ENCODE measurements at places on chromosomes 5 and 9.

DNA sequence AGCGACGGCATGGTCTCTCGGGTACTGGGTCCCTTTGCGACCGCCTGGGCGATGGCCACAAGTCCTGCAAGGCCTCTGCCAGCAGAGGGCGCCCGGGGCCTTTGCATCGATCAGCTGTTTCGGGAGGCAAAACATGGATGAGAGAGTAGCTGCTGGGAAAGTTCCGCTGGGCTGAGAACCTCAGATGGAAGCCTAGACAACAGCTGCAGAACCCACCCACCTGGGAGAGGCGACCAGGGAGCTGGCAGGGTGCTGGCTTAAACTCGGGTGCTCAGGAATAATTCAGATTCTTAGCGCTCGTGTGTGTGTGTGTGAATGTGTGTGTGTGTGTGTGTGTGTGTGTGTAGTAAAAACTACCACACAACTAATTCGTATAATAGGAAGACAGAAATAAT, 50.0 kb downstream of the TRIM32 start:
- DNase-seq: peak; percentile 36

- no peak for DNase-seq
These were observed 45.1 kb upstream of the CDKN2AIPNL start for GRCh38 chr5:134456825-134457224.

DNA sequence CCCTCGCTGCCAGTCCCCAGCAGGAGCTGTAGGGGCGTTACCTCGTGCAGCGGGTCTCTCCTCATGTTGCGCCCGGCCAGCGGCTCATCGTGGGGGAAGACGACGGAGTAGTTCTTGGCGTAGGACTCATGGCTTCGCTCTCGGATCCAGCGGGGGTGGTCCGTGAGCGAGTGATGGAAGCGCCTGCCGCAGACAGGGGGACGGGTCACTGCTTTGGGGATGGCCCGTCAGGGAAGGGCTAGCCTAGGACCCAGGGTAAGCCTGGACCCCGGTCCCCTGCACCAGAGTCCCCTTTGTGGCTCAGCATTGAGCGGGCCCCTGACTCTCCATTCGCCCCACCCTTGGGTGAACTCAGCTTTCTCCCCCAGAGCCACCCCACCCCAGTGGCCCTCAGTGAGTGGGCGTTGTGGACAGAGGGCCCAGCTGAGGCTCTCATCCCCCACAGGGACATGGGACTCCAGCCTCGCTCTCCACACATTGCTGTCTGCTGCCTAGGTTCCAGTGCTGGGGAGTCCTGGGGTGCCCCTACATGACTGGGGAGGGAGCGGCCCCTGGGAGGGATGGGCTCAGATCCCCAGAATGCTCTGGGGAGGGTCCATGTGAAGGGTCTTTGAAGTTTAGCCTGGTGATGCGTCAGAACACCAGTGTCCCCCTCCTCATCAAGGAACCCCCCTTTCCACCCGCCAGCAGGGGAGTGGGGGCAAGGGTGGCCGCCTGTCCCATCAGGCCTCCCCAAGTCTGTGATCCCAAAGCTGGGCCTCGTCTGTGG, 29.7 kb downstream of the SARDH start:
- no peak for DNase-seq

- DNase-seq: no peak
These were observed 28.7 kb downstream of the NEK6 start for GRCh38 chr9:124286292-124286931.

DNA sequence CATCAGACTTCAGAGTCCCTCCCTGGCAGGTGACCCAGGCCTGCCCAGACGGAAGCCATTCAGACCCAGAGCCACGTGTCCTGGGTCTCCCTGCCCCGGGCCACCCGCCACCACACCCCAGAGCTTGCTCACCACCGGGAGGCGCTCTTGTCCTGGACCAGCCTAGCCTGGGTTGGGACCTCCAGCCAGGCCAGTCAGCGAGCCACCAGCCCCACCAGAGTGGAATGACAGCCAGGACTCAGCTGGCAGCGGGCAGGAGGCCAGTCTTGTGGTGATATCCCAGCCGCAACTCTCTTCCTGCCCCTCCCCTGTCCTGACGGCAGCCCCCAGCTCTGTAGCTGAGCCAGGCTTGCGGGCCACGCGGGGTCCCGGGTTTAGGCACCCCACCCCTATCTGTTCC, 1.7 kb upstream of the PTGDS start:
- no peak for DNase-seq

- DNase-seq: no peak
These were observed 69.5 kb upstream of the OSMR start for GRCh38 chr5:38776149-38776896.

GRCh38 chr9:126612326-126612812, 1.4 kb upstream of the LMX1B start:
- no peak for DNase-seq

DNA sequence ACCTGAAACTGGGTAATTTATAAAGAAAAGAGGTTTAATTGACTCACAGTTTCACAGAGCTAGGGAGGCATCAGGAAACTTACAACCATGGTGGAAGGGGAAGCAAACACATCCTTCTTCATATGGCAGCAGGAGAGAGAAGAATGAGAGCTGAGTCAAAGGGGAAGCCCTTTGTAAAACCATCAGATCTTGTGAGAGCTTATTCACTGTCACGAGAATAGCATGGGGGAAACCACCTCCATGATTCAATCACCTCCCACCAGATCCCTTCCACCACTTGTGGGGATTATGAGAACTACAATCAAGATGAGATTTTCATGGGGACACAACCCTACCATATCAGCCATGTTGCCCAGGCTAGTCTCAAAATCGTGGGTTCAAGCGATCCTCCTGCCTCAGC, 143.4 kb downstream of the FGF18 start:
- no peak for DNase-seq

- no peak for DNase-seq
These were observed 1075.4 kb upstream of the C9orf72 start for GRCh38 chr9:28648723-28649122.

GRCh38 chr5:155434681-155435080, 421.1 kb downstream of the KIF4B start:
- no peak for DNase-seq

GRCh38 chr5:218457-219291, 554 bp downstream of the SDHA start:
- peak; percentile 64 for DNase-seq

- no peak for DNase-seq
These were observed 143.5 kb downstream of the CARTPT start for GRCh38 chr5:71862507-71863060.

- DNase-seq: no peak
These were observed 30.6 kb upstream of the IL6ST start for GRCh38 chr5:56025151-56025885.

DNA sequence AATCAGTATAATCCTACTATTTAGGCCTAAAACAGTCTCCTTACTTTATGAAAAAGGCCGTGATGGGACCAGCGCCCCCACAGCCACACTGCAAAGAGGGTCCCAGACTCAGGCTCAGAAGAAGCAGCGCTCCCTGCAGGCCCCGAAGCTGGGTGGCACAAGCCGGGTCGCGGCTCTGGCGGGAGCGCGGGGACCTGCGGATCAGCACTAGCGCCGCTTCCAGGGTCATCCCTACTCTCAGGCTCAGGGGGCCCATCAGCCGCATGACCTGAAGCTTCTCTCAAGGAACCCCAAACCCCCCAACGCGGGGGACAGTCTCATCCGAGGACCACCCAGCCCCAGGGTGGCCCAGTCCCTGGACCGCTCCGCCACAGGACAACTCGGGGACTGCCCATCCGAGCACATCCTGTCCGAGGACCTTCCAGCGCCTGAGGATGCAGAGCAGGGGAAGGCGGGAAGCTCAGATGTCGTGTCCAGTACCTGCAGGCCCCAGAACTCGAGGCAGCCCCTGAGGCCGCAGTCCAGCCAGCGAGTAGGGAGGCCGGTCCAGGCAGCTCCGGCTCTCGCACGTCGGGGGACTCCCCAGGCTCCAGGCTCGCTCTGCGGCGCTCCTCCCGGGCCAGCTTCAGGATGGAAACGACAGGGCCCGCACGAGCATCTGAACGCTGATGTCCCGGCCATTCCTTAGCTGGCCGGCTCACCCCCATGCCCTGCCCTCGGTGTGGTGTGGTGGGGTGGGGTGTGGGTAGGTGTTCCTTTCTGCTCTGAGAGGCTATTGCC, 32.4 kb upstream of the CDK20 start:
- no peak for DNase-seq

- no peak for DNase-seq
These were observed 750 bp downstream of the DNM1 start for GRCh38 chr9:128203707-128204551.

DNA sequence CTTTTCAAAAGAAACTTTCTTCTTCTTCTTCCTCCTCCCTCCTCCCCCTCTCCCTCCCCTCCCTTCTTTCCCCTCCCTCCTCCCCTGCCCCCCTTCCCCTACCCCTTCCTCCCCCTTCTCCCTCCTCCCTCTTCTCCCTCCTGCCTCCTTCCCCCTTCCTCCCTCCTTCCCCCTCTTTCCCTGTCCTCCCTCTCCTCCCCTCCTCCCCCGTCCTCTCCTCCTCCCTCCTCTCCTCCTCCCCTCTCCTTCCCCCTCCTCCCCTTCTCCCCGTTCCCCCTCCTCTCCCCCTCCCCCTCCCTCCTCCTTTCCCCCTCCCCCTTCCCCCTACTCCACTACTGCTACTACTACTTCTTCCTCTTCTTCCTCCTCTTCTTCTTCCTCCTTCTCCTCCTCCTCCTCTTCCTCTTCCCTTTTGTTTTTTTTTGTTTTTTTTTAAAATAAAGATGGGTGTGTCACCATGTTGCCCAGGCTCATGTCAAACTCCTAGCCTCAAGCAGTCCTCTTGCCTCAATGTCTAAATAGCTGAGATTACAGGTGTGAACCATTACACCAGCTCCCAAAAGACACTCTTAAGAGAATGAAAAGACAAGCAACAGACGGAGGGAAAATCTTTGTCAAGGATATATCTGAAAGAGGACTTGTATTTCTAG, 87.5 kb downstream of the SCAMP1 start:
- DNase-seq: no peak

- no peak for DNase-seq
These were observed 23.2 kb downstream of the TTF1 start for GRCh38 chr9:132383462-132383883.

- no peak for DNase-seq
These were observed 2.8 kb upstream of the ADRA1B start for GRCh38 chr5:159913501-159913900.

- DNase-seq: no peak
These were observed 159.6 kb downstream of the BNC2 start for GRCh38 chr9:16710888-16711287.

DNA sequence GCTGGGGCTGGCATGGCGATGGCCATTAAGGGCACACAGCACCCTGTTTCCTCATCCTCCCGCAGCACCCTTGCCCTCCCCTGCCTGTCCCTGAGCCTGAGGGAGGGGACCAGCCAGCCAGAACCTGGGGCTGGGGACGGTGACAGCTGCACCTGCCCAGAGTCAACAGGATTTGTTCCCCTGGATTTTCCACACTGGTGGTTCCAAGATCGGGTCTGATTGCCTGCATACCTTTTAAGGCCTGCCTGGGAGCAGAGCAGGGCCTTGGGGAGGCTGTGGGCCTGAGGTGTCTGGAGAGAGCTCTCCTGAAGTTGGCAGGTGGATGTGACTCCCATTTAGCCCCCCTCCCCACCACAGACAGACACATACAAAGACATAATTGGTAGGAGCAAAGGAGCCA, 61.0 kb upstream of the C5orf58 start:
- DNase-seq: no peak

DNA sequence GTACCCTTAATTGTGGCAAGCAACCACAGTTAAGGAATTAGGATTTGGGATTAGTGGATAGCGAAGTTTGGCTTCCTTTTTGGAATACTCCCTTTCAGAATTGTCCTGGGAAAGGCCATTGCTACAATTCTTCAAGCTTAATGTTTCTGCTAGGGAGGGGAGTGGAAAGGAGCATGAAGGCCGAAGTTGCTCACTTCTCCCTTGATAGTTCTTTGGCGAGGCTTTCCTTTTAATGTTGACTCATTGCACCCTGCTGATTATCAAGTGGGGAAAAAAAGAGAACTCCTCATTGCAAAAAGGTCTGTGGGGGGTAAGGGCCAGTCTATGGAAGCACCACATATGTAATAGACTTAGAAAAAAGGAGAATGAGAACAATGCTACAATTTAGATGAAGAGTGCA, 30.7 kb downstream of the GRIN3A start:
- no peak for DNase-seq

- DNase-seq: no peak
These were observed 212.4 kb downstream of the DTWD2 start for GRCh38 chr5:118775790-118776499.

- no peak for DNase-seq
These were observed 56.1 kb downstream of the EBF1 start for GRCh38 chr5:159043590-159043989.

GRCh38 chr5:10319202-10319851, 11.6 kb upstream of the CMBL start:
- DNase-seq: peak; percentile 73

DNA sequence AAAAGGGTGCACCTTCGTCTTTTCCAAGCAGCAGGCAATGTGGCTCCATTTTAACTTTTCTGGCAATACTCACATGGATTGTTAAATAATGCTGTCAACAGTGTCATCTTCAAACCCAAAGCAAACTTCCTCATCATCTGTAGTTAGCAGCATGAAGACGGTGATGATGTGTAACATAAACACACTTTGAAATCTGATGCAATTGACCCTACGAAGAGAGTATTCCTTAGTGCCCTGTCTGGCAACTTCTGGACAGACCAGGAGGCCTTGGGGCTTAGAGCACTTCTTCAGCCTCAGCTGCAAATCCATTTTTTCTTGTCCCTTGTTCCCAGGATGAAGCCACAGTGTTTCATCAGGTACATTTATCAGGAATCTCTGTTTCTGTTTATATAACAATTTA, 149.1 kb downstream of the GHR start:
- DNase-seq: no peak

GRCh38 chr5:9358961-9359685, 186.8 kb downstream of the SEMA5A start:
- DNase-seq: no peak

GRCh38 chr9:90988318-90988717, 186.7 kb downstream of the SYK start:
- DNase-seq: no peak

DNA sequence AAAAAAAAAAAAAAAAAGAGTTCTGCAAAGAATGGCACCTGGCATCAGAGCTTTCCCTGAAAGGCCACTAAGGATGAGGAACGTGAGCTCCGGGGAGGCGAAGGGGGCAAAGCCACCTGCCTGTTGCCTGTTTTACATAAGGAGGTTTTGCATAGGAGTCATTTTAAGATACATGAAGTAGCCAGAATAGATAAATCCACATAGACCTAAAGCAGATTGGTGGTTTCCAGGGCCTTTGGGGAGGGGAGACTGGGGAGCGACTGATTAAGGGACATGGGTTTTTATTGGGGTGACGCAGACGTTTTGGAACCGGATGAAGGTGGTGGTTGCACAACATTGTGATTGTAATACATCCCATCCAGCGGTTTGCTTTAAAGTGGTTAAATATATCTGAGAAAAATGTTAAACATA, 7.1 kb downstream of the NEK6 start:
- DNase-seq: no peak
